ENCODE measurements at places on chromosomes 16 and 17. TPM values are rescaled to one million over a fixed set of nuclear protein-coding genes. Genes with fewer than 3 reads are reported as not detected.
A peak's percentile ranks its signal among the peaks of the same experiment; 100 is the strongest.

- DNase-seq, result no peak
Observed at GRCh38 chr17:39564211-39564848, 43.4 kb downstream of the NEUROD2 start.

- DNase-seq, result no peak
Observed at GRCh38 chr17:33261820-33262219, 31.3 kb downstream of the ASIC2 start.

GRCh38 chr17:82314727-82315605 lies 2.4 kb downstream of the CD7 start:
- DNase-seq, result no peak

GRCh38 chr17:38741921-38742410 lies 6.2 kb downstream of the PCGF2 start:
- no peak for DNase-seq

DNA sequence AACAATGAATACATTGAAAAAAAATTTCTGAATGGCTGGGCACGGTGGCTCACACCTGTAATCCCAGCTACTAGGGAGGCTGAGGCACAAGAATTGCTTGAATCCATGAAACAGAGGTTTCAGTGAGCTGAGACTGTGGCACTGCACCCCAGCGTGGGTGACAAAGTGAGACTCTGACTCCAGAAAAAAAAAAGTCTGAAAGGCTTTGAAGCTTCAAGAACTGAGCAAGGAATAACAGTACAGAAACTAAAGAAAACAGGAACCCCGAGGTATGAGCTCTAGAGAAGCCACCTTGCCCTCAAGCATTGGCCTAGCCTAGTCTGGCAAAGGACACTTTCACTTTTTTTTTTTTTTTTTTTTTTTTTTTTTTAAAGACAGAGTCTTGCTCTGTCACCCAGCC lies 45.0 kb downstream of the TEX2 start:
- DNase-seq, result no peak

GRCh38 chr17:45299361-45299760 lies 17.5 kb downstream of the MAP3K14 start:
- DNase-seq, result no peak

GRCh38 chr16:87963400-87963799 lies 12.2 kb downstream of the BANP start:
- no peak for DNase-seq

DNA sequence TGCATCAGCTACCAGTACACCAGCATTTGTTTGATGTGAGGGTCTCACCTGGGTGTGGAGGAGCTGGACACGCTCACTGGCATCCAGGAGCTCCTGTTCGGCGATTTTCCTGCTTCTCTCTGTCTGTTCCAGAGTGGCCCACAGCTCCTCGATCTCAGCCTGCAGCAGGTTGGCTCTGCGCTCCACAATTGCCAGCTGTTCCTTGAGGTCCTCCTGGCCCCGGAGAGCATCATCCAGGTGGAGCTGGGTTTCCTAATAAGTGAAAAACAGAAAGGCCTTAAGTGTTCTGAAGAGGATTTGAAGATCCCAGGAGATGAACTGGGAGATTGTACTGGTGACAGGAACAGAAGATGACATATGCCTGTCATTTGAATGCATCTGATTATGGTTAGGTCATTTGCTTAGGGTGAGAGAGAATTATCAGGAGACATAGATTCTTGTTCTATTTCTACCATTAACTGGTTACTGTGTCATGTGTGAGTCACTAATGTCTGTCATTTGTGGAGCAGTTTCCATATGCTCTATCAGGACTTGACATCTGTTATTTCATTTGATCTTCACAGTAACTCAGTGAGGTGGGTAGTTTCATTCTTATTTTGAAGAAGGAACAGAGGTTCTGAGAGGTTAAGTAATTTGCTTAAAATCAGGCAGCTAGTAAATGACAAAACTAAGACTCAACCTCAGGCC lies 21.5 kb upstream of the MYH13 start:
- DNase-seq, result no peak

DNA sequence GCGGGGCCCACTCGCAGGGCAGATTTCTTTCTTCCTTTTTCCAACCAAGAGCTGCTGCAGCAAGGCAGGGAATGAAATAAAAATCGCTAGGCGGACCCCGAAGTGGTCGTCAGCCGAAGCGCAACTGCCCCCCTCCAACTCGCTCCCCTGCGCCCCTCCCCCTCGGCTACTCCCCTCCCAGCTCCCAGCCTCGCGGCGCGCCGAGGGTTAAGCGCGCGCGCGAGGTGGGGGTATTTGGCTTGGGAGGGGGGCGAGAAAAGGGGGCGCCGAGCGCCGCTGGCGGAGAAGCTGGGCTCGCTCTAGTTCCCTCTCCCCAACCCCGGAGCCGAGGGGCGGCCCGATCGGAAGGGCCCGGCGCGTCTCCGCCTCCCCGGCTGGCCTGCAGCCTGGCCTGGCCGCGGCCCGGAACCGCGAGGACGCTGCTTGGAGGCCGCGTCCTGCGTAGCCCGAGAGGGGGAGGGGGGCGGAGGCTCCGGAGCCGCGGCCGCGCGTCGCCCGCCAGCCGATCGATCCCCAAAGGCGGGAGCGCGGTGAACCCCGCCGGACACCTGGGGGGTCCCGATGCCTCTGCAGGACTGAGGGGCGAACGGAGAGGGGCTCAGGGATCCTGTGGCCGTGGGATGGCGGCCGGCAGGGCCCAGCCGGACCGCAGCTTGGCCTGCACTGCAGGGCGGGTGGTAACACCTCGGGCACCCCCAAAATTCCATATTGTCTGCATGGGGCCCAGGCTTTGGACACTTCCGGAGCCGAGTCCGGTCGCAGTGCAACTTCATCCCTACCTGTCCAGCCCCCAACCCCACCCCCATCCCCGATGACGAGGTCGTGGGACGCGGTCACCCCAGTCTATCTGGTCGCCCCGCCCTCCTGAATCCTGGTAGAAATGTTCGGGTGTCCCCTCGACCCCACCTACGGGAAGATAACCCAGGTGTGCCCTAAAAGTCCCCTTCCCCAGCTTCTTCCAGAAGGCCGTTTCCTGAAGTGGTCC lies 4.9 kb upstream of the CBX4 start:
- DNase-seq, result peak; percentile 85

GRCh38 chr17:32865141-32865540 lies 11.8 kb downstream of the MYO1D start:
- no peak for DNase-seq

- no peak for DNase-seq
Observed at GRCh38 chr16:27098366-27099049, 31.8 kb downstream of the C16orf82 start.

GRCh38 chr17:5971969-5972368 lies 98.2 kb upstream of the WSCD1 start:
- DNase-seq, result no peak

- DNase-seq, result no peak
Observed at GRCh38 chr17:41413982-41414381, 10.4 kb downstream of the KRT37 start.

GRCh38 chr16:79012671-79013434 lies 587.7 kb downstream of the MAF start:
- no peak for DNase-seq

DNA sequence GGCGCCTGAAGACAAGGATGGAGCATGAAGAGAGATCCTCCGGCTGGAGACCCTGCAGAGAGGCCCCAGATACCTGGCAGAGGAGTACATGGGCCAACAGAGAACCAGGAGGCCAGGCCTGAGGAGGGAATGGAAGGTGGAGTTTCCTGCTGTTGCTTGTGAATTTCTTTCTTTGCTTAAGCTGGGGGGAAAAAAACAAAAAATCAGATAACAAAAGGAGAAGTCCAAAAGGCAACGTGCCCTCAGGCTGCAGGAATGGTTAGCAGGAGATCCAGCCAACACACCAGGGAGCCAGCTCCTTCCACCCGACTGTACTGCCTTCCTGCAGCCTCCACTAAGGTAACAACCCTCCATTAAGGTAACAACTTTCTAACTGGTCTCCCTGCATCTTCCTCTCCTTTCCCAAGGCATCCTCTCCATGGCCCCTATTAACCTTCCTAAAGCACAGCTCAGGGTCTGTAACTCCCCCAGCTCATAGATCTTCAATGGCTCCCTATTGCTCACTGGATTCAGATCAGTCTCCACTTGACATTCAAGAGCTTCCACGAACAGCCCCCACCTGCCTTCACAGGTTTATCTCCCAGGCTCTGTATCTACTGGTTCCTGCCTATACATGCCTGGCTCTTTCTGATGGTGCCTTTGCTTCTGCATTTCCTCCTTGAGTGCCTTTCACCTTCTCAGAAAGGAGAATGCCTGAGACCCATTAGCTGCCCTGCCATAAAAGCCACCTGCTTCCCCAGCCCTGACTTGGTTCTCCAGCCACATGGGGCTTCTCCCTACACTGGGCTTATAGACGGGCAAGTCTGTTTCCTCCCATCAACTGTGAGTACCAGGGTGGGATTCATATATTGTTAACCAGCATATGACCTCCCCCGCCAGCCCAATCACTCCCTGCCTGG lies 725 bp upstream of the ARL5C start:
- no peak for DNase-seq

GNG13 gene
- total RNA-seq, result not detected

GUCY2D gene
- total RNA-seq, result not detected

ACSM2A gene
- 0.54 TPM for total RNA-seq
